Gastrocnemius medialis (tissue), 4 donors: ENCODE measurements at places on chromosomes 6 and 20. TPM values are rescaled to one million over a fixed set of nuclear protein-coding genes. Genes with fewer than 3 reads are reported as not detected.

DNA sequence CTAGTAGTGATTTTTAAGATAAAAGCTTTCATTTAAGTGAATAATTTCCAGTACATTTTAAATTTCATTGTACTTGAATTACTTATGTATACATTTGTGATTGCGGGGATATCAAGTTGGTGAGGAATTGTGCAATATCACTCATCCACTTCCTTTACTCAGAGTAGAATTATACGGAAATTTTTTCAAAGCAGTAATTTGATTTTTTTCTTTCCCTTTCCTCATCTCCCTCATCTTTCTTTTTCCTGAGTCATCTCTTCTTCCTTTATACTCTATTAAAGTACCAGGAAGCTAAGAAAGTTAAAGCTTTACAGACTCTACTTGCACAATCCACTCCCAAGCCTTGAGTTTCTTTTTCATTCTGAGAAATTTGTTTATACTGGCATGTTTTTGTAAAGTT, 60.9 kb upstream of the DEFB112 start:
- no peak for DNase-seq
- no peak overlapping the region for H3K4me3 ChIP-seq
- no peaks in the 10 kb centered on the region for H3K36me3 ChIP-seq
- peaks cover 10% of the 10 kb centered on the region for H3K4me1 ChIP-seq
- no peak overlapping the region for H3K27ac ChIP-seq
- no peaks in the 10 kb centered on the region for H3K27me3 ChIP-seq

KHDRBS2 gene
- total RNA-seq, result not detected

PTCRA gene
- total RNA-seq, result not detected

DNA sequence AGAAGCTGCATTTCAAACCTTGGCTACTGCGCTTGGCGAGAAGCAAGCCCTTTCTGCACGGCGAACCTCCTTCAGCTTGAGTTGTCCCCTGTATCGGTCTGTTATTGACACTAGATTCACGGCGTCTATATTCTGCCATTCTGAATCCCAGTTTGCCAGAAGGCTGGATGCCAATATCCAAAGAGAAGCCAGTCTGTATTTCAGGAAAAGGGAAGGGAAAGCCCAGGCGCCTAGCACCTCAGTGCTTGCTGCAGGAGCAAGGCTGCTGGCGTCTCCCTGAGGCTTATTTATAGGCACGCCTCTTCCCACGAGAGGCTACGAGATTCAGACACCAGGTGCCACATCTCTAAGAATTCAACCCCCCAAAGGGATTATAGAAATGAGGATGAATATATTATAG, 89.6 kb upstream of the CDH4 start:
- no peak overlapping the region for H3K4me3 ChIP-seq
- H3K27me3 ChIP-seq, result no peaks in the 10 kb centered on the region
- H3K36me3 ChIP-seq, result no peaks in the 10 kb centered on the region
- DNase-seq, result no peak

GRCh38 chr20:6381887-6382286, 259.1 kb upstream of the FERMT1 start:
- no peaks in the 10 kb centered on the region for H3K4me1 ChIP-seq
- no peaks in the 10 kb centered on the region for H3K36me3 ChIP-seq
- DNase-seq, result no peak
- no peaks in the 10 kb centered on the region for H3K27me3 ChIP-seq
- no peak overlapping the region for H3K4me3 ChIP-seq

AHI1 gene
- total RNA-seq, result 16.8 TPM
